ENCODE measurements at places on chromosomes 1 and 21. TPM values are rescaled to one million over a fixed set of nuclear protein-coding genes. Genes with fewer than 3 reads are reported as not detected.

SLC35F3 gene
- total RNA-seq = 2.0 TPM

KRTAP21-2 gene
- total RNA-seq = not detected

C4BPA gene
- total RNA-seq = 8.8 TPM

TTC24 gene
- total RNA-seq = not detected

TRIM58 gene
- total RNA-seq = 0.19 TPM

WDR26 gene
- total RNA-seq = 21.6 TPM

GLIS1 gene
- total RNA-seq = not detected

CORT gene
- not detected for total RNA-seq

FNBP1L gene
- total RNA-seq = 15.3 TPM

SH2D2A gene
- 0.16 TPM for total RNA-seq

CRNN gene
- total RNA-seq = not detected

EDN2 gene
- total RNA-seq = 1.8 TPM

MYOC gene
- total RNA-seq = 0.55 TPM

- no peak for DNase-seq
Observed at GRCh38 chr1:226518375-226518774, 30.2 kb upstream of the STUM start.

DNA sequence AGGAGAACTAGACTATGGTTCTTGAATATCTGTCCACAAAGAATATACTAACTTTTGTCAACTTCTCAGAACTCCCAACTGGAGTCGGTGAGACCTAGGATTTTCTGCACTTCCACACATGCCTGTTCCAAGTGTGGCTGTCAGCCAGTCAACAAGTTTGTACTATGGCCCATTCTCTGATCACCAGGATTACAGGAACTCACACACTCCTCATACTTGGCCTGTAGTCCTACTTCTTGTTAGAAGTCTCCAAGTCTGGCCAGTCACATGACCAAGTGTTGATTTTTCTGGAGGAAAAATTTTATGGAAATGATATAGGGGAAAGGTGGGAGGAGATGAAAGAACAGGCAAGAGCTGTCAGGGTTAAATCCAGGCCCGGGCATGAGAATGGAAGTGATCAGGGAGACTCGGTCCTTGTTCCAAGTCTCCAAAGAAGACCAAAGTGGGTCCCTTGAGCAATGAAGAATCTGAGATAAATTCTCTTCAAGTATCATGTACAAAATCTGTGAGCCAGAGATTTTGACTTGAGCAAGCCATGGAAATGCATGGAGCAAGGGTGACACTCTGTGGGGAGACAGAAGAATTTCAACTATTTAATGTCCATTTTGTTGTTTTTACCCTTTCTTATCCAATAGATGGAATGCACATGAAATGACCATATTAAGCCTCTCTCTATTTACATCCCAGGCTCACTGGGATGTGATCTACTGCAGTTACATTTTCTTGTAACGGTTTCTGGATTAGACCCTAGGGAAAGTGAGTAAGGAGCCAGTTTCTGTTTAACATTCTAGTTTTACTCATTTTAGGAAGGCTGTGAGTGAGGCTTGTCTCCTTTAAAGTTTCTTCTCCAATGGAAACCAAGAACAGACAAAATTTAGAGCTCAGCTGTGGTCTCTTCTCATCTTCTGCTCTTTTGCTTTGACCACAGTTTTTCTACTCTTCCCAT, 320.9 kb downstream of the ASTN1 start:
- peak; percentile 55 for DNase-seq

GRCh38 chr1:20726932-20727745, 5.4 kb downstream of the SH2D5 start:
- peak; percentile 54 for DNase-seq

- DNase-seq = no peak
Observed at GRCh38 chr1:51193564-51193963, 42.5 kb upstream of the RNF11 start.

DNA sequence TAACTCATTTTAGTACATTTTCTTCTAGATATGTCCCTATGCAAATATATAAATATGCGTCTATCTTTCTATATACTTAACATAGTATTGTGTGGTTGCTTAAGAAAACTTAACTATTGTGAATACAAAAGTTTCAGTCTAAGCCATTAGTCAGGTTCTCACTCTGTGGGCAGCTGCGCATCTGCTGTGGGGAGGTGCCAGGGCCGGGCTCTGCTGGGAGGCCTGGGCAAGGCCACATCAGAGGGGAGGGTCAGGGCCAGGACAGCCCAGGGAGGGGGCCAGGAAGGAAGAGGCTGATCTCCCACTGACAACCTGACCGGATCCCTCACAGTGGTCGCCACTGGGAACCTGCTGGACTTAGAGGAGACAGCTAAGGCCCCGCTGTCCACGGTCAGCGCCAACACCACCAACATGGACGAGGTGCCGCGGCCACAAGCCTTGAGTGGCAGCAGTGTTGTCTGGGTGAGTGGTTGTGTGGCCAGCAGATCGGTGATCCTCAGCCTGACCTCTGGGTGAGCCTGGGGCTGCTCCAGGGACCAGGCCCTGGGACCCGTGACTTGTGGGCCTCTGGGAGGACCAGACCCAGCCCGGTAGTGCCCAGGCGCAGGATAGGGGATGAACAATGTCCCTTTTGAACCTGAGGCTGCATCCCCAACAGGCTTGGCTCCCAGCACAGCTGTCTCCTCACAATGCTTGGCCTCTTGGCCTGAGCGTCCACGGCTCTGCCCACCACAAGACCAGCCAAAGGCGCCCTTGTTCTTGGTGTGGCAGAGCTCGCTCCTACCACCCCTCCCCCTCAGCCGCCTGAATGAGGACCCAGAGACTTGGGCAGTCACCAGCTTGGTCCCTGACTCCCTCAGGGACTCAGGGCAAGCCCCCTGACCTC, 20.2 kb downstream of the LDLRAP1 start:
- DNase-seq = no peak

DNA sequence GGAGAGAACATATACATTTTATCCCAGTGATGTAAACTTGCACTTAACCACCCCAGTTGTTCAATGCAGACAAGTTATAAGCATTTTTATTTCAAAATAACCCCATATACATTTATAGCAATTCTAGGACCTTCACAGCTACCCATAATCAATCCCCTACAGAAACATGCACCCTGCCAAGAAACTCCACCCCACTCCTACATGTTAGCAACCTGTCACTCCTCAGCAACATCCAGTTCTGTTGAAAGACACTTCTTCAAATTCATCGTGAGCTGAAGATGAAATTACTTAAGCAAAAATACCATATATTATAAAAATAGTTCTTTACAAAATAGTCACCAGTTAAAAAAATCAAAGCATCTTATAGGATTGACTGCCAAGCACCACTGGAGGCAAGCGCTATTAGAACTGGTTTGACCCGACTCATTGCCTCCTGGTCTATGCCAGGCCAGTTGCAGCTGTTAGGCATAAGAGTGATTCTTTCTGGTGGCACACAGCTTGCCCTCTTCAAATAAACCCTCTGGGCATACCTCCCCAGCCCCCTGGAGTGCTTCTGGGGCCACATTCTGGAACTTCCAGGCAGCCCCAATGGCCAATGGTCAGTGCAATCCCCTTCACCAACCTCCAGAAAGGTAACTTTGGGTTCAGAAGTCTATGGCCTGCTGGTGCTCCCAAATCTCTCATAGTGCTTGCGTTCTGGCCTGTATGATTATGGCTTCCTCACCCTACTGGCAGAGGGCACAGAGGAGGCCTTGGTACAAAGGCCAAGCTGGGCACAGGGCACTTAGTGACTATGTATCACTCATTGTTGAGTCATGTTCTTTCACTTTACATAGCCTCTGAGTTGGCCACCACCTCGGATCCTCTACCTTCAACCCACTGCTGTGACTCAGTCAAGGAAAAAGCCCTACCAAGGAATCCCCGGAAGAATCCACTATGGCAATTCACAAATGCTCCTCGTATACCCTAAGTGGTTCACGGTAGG, 72.2 kb upstream of the RALGPS2 start:
- no peak for DNase-seq

- DNase-seq = peak; percentile 56
Observed at GRCh38 chr1:151251656-151252470, 2.7 kb upstream of the PSMD4 start.

GRCh38 chr1:193421487-193421886, 235.1 kb upstream of the B3GALT2 start:
- DNase-seq = no peak

DNA sequence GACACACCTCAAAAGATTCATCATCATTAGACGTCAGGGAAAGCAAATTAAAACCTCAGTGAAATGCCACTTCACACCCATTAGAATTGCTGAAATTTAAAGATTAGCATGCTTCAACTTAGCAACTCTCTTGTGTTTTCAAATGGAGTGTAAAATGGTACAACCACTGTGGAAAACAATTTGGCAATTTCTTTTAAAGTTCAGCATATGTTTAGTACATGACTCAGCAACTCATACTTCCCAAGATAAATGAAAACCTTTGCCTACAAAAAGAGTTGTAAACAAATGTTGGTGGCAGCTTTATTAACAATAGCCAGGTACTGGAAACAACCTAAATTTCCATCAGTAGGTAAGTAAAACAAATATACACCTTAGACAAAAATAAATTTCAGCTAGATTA, 42.7 kb downstream of the ST3GAL3 start:
- no peak for DNase-seq

- DNase-seq = no peak
Observed at GRCh38 chr1:94551449-94551848, 9.9 kb upstream of the F3 start.

- DNase-seq = no peak
Observed at GRCh38 chr1:206589206-206589605, 23.1 kb downstream of the EIF2D start.

DNA sequence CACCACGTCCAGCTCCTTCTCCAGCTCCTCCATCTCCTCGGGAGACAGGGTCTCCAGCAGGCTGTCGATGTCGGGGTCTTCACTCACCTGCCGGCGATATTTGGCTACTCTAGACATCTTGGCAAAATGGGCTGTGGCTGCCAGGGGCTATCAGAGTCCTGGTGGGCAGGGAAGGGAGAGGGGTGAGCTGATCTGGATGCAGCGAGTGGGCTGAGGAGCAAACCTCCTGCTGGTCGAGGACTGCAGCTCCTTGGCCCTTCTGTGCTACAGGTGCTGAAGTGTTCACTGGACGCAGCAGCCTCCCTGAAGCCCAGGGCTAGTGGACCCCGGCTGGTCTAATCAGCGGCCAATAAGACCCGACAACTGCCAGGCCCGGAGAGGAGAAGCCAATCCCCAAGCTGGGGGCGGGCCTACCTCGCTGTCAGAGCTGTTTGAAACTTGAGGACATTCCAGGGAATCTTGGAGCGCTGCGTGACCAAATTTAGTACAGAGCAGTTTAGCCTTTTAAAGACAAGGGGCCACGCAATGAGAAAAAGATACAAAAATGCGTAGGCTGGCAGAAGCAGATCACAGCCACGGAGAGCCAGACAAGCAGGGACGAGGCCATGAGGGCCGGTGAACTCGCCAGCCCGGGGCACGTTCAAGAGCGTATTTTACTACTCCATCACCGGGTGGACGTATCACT, at the start of gene LMOD1:
Gene LMOD1 (minus strand): TSS at position 325 of the 685 bp plus-strand sequence. CDS start 208 bp downstream, at position 117.
- DNase-seq = peak; percentile 60

DNA sequence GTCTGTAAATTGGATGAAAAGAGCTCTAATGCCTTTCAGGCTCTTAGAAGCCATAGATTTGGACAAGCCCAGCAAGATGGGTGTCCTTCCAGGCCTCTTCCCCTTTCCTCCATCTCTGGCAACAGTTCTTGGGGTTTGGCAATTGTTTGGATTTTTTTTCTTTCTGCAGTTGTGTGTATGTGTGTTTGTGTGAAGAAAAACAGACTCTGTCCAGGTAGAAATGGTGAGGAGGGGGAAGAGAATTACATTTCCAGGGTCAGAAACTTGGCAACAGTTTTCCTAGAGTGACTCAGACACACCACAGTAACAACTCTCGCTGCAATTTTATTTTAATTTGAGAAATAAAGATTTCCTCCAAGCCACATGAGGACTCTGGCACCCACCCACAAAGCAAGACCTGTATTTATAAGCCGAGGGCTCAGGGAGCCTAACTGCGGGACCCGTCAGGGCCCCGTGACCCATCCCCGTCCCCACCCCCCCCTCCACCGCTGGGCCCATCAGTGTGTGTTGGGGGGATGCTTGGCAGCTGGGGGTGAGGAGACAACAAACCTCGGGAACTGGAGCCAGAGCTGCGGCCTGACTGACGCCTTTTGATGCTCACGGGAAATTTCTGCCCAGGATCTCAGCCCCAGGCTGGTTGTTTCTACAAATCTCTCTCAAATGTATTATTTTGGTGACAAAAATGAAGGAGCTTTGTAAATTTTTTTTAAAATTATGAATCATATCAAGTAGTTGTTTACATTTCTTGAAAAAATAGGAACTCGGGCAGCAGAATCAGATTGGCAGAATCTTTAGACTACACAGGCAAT, 4.4 kb downstream of the TMEM200B start:
- DNase-seq = no peak

- no peak for DNase-seq
Observed at GRCh38 chr1:167210966-167211674, 9.6 kb upstream of the POU2F1 start.

GRCh38 chr1:234730475-234730769, 120.4 kb upstream of the IRF2BP2 start:
- no peak for DNase-seq

DNA sequence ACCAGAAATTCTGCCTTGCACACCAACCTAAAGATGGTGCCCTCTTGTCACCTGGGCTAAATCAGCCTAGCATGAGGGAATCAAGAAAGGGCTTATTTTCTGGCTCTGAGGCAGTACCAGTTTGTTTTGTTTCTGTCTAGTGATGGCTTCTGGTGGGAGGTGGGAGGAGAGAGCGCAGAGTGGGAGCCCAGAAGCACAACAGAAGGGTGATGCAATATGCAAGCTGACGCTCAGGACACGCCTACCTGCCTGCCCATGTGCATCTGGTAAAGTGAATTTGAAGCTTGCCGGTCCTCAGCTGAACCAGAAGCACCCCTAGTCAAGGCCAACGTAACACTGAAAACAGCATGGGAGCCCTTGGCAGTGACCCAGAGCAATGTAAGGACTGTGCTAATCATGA, 138.4 kb upstream of the TIAM1 start:
- DNase-seq = no peak

DNA sequence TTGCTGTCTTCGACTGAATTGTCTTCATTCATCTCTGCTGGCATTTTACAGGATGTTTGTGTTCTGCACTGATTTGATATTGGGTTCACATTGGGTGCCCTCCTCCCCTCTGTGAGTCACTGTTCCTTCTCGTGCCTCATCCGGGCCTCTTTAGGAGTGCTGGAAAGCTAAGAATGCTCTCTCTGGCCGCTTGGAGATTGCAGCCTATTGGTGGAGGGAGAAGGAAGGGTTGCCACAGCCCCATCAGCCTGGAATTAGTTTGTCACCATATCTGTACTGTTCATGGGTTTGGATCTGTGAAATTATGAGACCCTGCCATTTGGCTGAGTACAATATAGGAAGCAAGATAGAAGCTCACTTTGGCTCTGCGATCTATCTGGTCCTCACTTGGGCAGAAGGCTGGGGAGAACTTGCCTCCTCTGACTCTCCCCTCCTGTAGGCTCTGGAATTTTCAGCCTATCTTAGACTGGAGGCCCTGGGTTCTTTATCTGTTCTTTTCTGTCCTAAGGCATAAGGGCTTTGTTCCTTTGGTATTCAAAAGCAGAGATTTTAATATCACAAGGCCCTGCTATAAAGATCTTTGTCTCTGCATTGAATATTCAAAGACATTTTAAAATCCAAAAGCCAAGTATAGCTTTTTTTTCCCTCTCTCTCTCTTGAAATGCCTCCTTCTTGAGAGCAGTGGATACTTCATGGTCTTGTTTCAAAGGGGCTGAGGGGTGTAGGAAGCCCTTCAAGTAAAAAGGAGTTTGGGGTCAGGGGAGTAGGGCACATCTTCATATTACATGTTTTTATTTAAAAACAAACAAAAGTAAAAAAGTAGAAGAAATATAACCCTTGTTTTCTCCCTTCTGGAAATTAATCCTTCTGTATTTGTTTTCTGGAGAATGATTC, 347.9 kb downstream of the ZP4 start:
- DNase-seq = no peak

- no peak for DNase-seq
Observed at GRCh38 chr1:36557041-36558000, 74.6 kb upstream of the CSF3R start.

- no peak for DNase-seq
Observed at GRCh38 chr1:210536254-210536961, 207.7 kb downstream of the HHAT start.
